Esophagus squamous epithelium (tissue), 5 donors: ENCODE measurements at places on chromosomes 6 and 20.

DNA sequence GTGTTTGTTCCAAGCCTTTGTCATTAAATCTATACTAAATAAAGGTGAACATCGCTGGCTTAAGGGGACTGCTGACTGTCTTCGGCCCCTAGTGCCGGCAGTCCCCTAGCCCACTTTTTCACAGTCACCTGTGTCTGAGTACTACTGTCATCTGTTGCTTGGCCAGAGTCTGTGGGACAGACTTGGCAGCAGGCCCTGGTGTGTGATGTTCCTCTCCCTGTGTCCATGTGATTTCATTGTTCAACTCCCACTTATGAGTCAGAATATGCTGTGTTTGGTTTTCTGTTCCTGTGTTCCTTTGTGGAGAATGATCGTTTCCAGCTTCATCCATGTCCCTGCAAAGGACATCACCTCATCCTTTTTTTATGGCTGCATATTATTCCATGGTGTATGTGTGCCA, 133.4 kb downstream of the HAO1 start:
- DNase-seq: no peak

GRCh38 chr6:11223286-11223864, 9.1 kb downstream of the NEDD9 start:
- DNase-seq: no peak

- DNase-seq: no peak
Observed at GRCh38 chr6:38671885-38672467, 31.0 kb downstream of the GLO1 start.

DNA sequence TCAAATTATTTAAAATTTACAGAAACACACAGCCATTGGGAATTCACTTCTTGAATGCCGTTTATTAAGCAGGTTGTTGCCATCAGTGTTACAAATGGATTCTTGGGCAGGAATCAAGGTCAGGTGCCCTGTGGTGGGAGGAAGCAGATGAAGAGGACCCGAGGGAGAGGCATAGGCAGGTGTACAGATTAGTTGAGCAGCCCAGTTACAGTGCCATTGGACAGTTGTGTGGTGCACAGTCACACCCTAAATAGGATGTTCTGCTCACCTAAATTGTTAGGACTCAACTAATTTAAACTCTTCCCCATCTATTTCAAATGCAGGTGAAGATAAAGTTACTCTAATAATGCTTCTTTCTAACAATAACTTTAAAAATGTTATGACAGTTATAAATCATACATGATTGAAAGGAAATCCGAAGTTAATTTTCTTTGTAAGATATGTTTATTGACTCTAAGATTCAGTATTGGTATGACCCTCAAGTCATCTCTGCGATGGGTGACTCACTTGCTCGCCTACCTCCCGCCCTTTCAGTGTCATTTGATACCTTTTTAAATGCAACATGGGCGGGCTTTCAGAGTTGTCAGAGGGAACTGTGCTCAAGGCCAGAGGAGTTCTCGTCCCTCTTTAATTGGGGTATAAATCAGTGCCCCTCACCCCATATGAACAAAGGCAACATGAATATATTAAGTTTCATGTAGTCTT, 35.1 kb downstream of the DSE start:
- no peak for DNase-seq

DNA sequence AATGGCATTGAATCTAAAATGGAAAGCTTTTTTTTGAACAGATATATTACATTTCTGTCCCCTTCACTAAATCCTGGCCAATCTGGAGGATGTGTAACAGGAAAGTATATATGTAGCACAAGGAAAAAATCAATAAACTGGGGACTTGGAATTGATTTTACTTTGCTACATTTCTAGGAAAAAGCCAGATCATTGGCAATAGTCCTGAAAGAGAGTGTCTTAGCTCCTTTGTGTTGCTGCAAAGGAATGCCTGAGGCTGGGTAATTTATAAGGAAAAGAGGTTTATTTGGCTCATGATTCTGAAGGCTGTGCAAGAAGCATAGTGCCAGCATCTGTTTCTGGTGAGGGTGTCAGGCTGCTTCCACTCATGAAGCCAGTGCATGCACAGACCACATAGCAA, 574.9 kb downstream of the HTR1B start:
- no peak for DNase-seq

- DNase-seq: no peak
Observed at GRCh38 chr6:139030228-139030963, 1.9 kb downstream of the ABRACL start.

DNA sequence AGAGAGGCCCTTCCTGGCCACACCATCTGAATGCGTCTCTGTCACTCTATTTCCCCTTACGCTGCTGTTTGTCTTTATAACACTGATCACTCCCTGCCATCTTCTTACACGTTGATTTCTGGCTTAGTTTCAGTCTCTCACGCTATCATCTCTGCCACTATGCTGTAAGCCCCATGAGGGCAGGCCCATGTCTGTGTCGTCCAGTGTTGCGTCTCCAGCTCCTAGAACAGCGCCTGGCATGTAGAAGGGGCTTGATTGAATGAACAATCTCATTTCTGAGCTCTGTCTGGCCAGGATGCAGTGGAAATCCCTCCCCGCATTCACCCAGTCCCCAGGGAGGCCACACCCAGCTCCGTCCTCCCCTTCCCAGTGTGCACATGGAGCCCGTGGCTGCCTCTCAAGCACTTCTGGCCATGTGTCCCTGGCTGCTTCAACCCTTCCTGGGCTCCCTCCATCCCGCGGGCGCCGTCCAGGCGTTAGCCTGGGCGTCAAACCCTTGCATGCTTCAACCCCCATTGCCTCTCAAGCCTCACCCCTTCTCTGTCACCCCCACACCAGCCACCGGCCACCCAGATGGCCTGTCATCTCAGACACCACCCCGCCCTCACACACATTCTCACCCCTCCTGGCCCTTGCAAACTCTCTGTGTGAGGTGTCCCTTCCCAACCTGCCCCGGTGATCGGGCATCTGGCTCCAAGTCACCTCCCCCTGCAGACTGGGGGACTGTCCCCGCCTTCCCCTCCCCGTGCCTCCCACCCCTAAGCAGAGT, 71.1 kb downstream of the SRC start:
- no peak for DNase-seq

DNA sequence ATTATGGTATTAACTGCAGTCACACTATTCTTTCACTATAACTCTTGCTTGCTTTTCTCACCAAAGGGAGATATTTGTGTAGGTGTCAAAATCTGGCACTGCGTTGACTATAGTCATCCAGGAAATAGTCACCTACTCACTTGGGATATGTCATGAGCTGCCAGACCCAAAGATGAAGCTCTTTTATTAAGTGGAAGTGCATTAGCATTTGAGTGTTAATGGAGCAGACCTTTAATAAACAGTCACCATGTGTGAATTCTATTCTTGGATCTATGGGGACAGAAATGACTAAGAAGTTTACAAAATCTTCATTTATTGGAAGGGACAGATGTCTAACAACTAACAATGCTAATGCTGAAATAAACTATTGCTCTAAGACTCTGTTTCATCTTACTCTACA, 130.1 kb upstream of the NEDD9 start:
- no peak for DNase-seq
